ENCODE measurements at places on chromosomes 4 and X.

GRCh38 chr4:113440371-113440770 is 321.2 kb downstream of the CAMK2D start:
- no peak for DNase-seq

GRCh38 chrX:74346088-74346487 is 42.1 kb downstream of the ZCCHC13 start:
- no peak for DNase-seq

- DNase-seq, result no peak
Measured at GRCh38 chr4:25441519-25442117, 64.6 kb downstream of the ANAPC4 start.

- no peak for DNase-seq
Measured at GRCh38 chr4:26474551-26474950, 15.7 kb downstream of the CCKAR start.

GRCh38 chr4:177404986-177405385 is 37.3 kb downstream of the AGA start:
- DNase-seq, result no peak

- DNase-seq, result no peak
Measured at GRCh38 chr4:83870328-83870950, 334.5 kb downstream of the GPAT3 start.

Data from stimulated activated CD8-positive, alpha-beta memory T cell treated with anti-CD3 and anti-CD28 coated beads, Interleukin-4, amount 100 ng/mL, for 4 hours (primary cell).